ENCODE measurements at places on chromosomes 16 and 17.

GRCh38 chr16:10988879-10989278, 44.5 kb downstream of the CLEC16A start:
- no peak for DNase-seq

DNA sequence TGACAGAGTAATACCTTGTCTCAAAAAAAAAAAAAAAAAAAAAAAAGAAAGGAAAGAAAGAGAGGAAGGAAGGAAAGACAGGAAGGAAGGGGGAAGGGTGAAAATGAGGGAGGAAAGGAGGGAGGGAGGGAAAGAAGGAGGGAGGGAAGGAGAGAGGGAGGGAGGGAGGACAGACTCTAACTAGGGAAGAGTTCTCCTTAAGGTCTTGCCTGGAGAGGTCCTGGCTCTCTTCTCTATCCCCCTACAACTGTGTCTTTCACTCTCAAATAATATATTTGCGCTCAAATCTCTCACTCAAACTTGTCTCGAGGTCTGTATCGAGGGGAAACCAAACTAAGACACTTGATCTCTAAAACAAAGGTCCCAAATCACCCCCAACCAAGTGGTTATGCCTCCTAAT, 35.6 kb downstream of the WDR59 start:
- no peak for DNase-seq

GRCh38 chr16:79298894-79299799, 301.4 kb downstream of the MAF start:
- DNase-seq: no peak

DNA sequence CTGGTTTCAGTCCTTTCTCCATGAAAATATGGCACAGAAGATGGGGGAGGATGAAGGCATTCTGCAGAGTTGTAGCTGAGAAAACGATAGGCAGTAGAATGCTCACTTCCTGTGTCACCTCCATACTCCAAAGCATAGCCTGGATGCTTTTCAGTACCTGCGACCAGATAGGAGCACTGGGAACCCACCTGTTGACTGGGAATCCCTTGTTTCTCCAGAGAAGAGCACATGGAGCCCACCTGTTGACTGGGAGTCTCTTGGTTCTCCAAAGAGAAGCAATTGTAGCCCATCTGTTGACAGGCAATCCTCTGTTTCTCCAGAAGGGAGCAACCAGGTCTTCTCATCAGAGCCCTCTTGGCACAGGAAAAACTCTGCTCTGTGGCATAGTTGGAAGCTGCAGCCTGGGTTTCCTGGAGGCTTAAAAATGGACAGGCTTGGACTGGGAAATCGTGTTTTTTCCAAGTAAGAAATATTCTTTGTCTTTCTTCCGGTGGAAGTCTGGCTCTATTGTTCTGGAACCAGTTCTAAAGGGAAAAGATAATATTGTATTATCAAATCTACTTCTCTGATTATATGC, 13.2 kb downstream of the TERF2IP start:
- DNase-seq: no peak

DNA sequence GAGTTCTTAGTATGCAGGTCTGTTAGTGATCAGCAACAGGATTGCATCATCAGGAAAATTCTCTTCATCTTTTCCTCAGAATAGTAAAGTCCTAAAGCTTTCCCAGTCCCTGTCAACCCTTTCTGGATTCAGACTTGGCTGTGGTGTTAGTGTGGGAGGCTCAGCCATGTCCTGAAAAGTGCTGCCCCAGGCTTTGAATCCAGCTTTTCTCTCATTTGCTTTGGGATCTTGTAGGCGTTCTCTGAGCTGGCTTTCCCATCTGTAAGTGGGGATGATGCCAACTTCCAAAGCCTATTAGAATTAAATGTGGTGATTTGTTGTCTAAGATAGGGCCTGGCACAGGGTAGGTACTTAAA, 3.0 kb downstream of the ALKBH5 start:
- peak; percentile 29 for DNase-seq

DNA sequence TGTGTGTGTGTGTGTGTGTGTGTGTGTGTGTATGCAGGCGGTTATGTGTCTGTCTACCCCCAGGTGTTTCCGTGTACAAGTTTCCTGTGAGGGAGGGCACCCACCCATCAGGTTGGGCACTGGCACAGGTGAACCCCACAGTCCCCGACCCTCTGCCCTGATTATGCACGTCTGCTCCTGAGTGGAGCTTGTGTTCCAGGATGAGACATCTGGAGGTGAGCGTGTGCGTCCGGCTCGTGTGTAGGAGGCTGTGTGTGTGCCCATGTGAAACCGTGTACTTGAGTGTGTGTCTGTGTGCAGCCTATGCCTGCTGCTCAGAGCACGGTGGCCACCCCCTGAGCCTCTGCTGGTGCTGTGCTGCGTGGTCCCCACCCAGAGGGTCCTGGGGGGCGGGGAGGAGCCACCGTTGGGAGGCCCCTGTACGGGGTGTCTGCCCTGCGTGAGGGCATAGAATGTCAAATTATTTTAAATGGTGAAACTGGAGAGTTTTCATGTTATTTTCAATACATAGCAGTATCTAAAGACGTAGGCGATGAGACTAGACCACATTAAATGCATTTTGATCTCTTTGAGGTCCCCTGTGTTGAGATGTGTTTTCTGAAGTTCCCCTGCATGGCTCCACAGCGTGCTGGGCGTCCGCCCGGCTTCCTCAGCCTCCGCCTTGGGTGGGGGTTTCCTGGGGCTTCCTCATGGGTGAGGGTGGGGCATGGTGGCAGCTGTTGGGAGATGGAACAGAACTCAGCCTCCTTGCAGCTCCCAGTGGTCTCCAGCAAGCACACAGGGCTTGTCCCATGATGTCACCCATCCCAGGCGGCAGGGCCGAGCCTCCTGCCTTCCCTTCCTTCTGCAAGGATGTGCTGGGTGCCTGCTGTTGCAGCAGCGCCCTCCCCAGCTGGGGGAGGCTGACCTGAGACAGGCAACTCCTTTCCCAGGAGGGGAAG, 43.4 kb downstream of the KCNJ12 start:
- no peak for DNase-seq

GRCh38 chr16:78195797-78196196, 96.3 kb downstream of the WWOX start:
- DNase-seq: no peak

GRCh38 chr16:626787-627453, 3.9 kb upstream of the WFIKKN1 start:
- DNase-seq: peak; percentile 95

GRCh38 chr17:80613732-80614071, 69.1 kb downstream of the RPTOR start:
- no peak for DNase-seq

GRCh38 chr16:1293921-1294656, 15.3 kb upstream of the UBE2I start:
- DNase-seq: no peak

GRCh38 chr17:6374761-6375312, 60.1 kb downstream of the AIPL1 start:
- DNase-seq: no peak

- DNase-seq: no peak
These were observed 85.9 kb downstream of the TMEM132E start for GRCh38 chr17:34665150-34665806.

DNA sequence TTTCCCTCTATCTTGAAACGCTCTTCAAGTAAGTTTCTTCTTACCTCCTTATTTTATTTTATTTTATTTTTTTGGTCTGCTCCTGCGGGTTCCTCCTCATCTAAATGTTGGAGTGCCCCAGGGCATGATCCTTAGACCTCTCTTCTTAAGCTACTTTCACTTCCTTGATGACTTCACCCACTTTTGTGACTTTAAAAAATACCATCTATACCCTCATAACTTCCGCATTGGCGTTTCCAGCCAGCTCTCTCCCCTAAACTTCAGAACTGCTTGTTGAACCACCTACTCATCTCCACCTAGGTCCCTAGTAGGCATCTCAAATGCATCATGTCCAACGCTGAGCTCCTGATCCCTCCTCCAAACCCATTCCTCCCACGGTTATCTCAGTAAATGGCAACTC, 51.4 kb upstream of the NFAT5 start:
- no peak for DNase-seq

DNA sequence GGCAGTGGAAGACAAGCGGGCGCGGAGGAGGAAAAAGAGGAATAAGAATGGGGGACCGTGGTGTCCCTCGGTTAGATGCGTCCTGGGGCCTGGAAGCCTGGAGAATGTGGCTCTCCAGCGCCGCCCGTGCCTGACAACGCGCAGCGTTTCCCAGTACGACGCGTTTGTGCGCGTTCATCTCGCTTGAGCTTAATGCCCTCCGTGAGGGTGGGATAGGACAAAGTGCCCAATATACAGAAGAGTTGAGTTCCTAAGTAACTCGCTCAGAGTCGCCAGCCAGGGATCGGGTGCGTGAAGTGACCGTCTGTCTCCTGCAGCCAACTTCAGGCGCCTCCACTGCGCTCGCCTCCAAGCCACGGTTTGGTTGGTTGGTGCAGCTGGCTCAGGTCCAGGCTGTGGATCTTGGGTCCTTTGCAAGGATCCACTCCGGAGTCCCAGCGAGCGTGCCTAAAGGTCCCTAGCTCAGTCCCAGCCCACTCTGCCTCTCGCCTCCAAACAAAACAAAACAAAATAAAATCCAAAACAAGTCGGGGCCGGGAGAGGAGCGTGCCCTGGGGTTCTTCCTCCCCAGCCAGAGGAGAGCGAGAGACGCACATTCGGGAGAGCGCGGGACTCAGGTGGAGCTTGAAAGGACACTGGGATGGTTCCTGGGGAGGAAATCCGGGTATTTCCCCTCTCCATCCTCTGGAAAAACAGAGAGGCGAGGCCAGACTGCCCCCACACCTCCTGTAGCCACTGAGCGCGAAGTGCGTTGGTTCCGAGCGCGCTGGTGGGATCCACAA, 974 bp downstream of the GALR2 start:
- no peak for DNase-seq

- DNase-seq: no peak
These were observed 49.7 kb upstream of the ANKFY1 start for GRCh38 chr17:4313221-4314114.

GRCh38 chr17:40559954-40560591, 5.2 kb downstream of the CCR7 start:
- peak; percentile 89 for DNase-seq

GRCh38 chr17:81152288-81152828, 12.9 kb upstream of the PVALEF start:
- DNase-seq: no peak

GRCh38 chr16:71676236-71676635, 48.3 kb downstream of the PHLPP2 start:
- DNase-seq: no peak

GRCh38 chr17:31078290-31078689, 16.5 kb upstream of the NF1 start:
- DNase-seq: no peak

- peak; percentile 24 for DNase-seq
These were observed 13.4 kb downstream of the NATD1 start for GRCh38 chr17:21239680-21240368.

GRCh38 chr17:39138431-39139160, 12.8 kb downstream of the PLXDC1 start:
- peak; percentile 52 for DNase-seq

GRCh38 chr17:42518755-42519545, 17.1 kb upstream of the NAGLU start:
- DNase-seq: peak; percentile 63

DNA sequence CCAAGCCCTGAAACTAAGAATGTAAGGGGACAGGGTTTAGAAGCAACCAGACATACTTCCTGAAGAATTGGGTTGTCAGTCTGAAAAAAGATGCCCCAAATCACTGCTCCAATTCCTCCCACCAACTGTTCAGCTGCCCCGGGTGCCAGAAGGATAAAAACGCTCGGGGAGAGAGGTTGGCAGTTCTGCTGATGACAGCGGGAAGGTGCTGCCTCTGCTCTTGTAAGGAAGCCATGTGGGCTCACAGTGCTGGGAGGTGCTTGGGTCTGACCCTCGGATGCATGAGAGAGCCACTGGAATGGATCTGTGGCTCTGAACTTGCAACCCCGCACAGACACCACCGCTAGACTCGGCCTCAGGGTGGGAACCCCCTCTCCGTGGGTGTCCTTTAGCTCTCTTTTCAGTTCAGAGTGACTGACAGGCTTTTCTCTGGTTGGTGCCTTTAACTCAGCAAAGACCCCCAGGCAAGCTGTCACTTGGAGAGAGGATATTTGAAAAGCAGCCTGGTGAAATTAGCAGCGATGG, 364.8 kb upstream of the RBFOX1 start:
- no peak for DNase-seq

GRCh38 chr16:78903237-78903636, 697.3 kb downstream of the MAF start:
- no peak for DNase-seq

GRCh38 chr17:68570526-68570925, 30.6 kb downstream of the FAM20A start:
- no peak for DNase-seq

GRCh38 chr16:30526137-30526822, at the start of gene ZNF768:
Gene ZNF768, minus strand, starts transcription at chr16:30526566. Its CDS starts 153 bp downstream, at chr16:30526413.
- DNase-seq: peak; percentile 7

GRCh38 chr17:8337802-8338752, 1.6 kb upstream of the ODF4 start:
- no peak for DNase-seq

DNA sequence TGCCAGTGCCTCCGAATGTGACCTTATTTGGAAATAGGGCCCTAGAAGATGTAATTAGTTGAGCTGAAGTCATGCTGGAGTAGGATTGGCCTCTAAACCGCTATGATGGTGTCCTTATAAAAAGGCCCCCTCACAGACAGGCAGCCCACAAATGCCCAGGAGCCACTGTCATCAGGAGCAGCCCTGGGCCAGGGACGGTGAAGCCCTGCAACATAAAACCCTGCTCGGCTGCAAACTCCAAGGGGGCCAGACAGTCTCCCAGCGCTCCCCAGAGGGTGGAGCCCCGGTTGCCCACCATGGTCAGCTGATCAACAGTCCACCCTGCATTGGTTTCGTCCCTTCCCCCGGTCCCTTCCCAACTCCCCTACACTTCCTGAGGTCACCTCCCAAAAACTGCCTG, 351.7 kb downstream of the FOXL1 start:
- DNase-seq: peak; percentile 60

DNA sequence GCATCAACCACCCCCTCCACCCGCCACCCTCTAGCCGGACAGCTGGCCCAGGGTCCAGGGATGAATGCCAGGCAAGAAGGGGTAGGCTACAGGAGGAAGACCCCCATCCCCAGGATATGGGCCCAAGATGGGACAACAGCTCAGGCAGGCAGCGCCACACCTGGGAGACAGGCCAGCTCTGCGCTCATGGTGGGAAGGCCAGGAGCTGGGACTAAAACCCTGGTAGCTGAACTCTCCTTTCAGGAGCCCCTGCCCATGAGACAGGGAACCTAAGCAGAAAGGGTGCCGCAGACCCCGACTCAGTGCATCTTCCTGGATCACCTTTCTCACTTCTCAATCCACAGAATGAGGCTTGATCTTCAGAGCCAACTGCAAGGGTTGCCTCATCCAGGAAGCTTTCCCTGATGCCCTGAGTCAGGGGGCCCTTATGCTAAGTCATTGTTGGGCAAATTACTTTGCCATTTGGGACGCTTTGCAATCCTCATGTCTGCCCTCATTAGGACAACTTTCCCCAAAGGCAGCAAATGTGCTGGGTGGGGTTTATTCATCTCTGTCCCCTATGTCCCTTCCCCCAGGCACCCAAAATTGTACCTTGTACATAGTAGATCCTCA, 9.0 kb downstream of the ZDHHC1 start:
- DNase-seq: no peak

GRCh38 chr16:97822-98221, 19.8 kb downstream of the MPG start:
- no peak for DNase-seq

- no peak for DNase-seq
These were observed 141.5 kb upstream of the MPHOSPH6 start for GRCh38 chr16:82311528-82311927.

GRCh38 chr17:12815642-12816141, 26.4 kb downstream of the ARHGAP44 start:
- DNase-seq: no peak

- no peak for DNase-seq
These were observed 16.2 kb downstream of the SMTNL2 start for GRCh38 chr17:4600563-4600962.

Measured in fibroblast of skin of scalp (primary cell).